WTC11 (cell line): ENCODE measurements at places on chromosomes 3 and 15. TPM values are rescaled to one million over a fixed set of nuclear protein-coding genes. Genes with fewer than 3 reads are reported as not detected.

Gene CFAP91
- total RNA-seq, result 2.2 to 3.5 TPM (median 3.3 TPM) in 3 replicates

Gene PARP14
- total RNA-seq, result 15.9 to 17.6 TPM (median 16.8 TPM) in 3 replicates

Gene PLA2G4F
- 0.11 to 0.18 TPM (median 0.16 TPM) in 3 replicates for total RNA-seq

DNA sequence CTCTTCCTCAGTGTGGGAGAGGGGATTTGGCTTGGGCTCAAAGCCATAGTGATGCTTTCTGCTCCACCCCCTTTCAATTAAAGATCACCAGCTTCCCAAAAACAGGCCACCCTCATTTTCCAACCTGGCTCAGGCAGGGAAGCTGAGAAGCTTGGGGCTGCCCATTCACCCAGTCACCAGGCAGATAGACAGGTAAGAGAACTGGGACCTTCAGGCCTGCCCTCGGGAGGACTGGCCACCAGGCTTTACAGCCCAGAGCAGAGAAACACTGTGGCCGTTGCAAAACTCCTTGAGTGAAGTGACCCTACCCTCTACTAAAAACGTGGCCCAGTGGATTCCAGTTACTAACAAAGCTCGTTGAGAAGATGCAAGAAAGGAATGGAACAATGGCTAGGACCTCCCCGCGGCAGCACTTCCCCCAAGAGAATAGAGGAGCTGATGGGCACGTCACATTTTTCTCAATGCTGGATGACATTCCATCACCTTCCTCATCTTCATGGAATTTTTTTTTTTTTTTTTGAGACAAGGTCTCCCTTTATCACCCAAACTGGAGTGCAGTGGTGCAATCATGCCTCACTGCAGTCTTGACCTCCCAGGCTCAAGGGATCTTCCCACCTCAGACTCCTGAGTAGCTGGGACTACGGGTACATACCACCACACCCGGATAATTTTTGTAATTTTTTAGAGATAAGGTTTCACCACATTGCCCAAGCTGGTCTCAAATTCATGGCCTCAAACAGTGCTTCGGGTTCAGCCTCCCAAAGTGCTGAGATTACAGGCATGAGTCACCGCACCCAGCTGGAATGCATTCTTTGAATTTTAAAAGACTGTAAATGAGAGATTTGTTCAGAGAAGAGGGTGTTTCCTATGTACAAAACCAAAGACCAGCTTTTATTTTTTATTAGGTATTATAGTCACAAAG, 37.9 kb downstream of the LIPC start:
- no peaks in the 10 kb centered on the region for H3K36me3 ChIP-seq
- no peak for DNase-seq
- no peaks in the 10 kb centered on the region for H3K27me3 ChIP-seq
- peaks cover 30% of the 10 kb centered on the region for H3K4me1 ChIP-seq
- no peak overlapping the region for H3K27ac ChIP-seq
- no peak overlapping the region for H3K4me3 ChIP-seq

- peaks cover 11% of the 10 kb centered on the region for H3K4me1 ChIP-seq
- no peak overlapping the region for H3K27ac ChIP-seq
- H3K27me3 ChIP-seq, result no peaks in the 10 kb centered on the region
- no peak overlapping the region for H3K4me3 ChIP-seq
- H3K36me3 ChIP-seq, result no peaks in the 10 kb centered on the region
- no peak for DNase-seq
These were observed 93.2 kb downstream of the FILIP1L start for GRCh38 chr3:100020876-100021644.

GRCh38 chr15:72585476-72586058, 68.9 kb upstream of the GOLGA6B start:
- DNase-seq, result no peak
- no peak overlapping the region for H3K4me3 ChIP-seq
- H3K27me3 ChIP-seq, result no peaks in the 10 kb centered on the region

DNA sequence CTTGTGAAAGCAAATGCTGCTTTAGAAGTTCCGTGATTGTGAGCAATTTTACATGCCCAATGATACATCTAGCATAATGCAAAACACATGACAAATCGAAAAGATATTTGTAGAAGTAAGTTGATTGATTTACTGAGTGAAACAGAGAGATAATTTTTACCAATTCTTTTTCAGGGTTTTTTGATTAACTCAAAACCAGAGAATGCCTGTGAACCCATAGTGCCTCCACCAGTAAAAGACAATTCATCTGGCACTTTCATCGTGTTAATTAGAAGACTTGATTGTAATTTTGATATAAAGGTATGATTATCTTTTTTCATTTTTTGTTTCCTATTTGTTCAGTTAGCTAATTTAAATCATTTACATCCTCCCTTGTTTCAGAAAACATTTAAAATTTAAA, 58.8 kb downstream of the RNF13 start:
- no peaks in the 10 kb centered on the region for H3K27me3 ChIP-seq
- no peak for DNase-seq
- H3K27ac ChIP-seq, result no peak overlapping the region
- no peak overlapping the region for H3K4me3 ChIP-seq
- peaks cover 25% of the 10 kb centered on the region for H3K36me3 ChIP-seq

DNA sequence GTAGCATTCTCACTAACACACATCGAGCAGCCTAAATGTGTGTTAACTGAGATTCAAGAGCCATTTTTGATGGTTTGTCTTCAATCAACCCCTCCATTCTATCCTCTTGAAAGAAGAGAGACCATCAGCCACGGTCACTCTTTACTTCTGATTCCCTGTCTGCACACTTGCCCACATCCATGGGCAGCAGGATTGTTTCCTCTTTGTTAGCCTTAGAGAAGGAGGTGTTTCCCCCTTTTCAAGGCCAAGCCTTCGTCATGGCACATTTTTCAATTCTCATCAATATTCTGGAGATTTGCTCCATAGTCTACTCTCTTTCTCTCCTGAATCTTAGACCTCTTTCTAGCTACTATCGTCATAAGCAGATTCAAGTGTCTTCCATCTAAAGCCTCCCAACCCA, 522.4 kb upstream of the NAALADL2 start:
- no peak for DNase-seq
- H3K4me3 ChIP-seq, result no peak overlapping the region
- H3K4me1 ChIP-seq, result peaks cover 18% of the 10 kb centered on the region
- H3K27me3 ChIP-seq, result peaks cover 2% of the 10 kb centered on the region; the same call in 1 of the 2 replicates
- peaks cover 2% of the 10 kb centered on the region for H3K36me3 ChIP-seq
- H3K27ac ChIP-seq, result no peak overlapping the region; the same call in 1 of the 2 replicates

DNA sequence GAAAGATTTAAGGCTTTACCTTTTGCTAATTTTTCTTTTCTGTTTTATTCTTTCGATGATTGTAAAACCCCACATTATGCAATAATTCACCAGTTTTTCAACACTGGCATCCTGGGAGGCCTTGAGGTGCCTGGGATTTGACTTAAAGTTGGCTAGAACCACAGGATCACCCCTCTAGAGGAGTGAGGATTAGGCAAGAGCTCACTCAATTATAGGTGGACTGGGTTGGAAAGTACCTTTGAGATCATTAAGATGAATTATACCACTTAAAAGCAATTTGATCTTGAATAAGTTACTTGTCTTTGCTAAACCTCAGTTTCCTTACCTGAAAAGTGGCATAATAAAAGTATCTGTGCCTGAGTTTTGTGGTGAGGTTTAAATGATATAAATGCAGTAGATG, 212.8 kb upstream of the TPRG1 start:
- no peak overlapping the region for H3K27ac ChIP-seq
- H3K27me3 ChIP-seq, result no peaks in the 10 kb centered on the region
- peaks cover 11% of the 10 kb centered on the region for H3K4me1 ChIP-seq
- no peaks in the 10 kb centered on the region for H3K36me3 ChIP-seq
- H3K4me3 ChIP-seq, result no peak overlapping the region

DNA sequence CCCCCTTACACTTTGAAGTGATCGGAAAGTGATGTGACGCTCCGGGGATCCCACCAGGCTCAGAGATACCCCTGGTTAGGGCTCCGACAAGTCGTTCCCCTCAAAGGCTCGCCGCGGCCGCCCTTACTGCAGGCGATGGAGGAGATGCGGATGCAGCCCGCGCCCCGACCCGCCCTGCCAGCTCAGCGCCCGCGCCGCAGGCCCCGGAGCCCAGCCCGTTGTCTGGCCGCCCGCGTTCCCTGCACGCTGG, 228 bp downstream of the GLT8D1 start:
- peaks cover 13% of the 10 kb centered on the region for H3K4me1 ChIP-seq
- H3K27ac ChIP-seq, result peak overlapping the region; percentile 46; the same call in 1 of the 2 replicates
- H3K4me3 ChIP-seq, result peak overlapping the region; percentile 96
- H3K27me3 ChIP-seq, result no peaks in the 10 kb centered on the region
